ENCODE measurements at places on chromosomes 2 and 18.

GRCh38 chr2:138321458-138321857, 180.1 kb upstream of the SPOPL start:
- no peak for DNase-seq

DNA sequence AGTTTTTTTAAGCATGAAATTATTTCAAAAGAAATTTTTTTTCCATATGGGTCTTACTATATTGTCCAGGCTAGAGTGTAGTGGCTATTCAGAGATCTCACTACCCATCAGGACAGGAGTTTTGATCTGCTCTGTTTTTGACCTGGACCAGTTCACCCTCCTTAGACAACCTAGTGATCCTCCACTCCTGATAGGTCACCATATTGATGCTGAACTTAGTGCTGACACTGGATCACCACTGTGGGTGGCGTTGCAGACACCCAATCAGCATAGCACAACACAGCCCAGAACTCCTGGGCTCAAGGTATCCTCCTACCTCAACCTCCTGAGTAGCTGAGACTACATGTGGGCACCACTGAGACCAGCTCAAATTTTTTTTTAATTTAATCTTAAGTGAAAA, 8.2 kb downstream of the OLA1 start:
- DNase-seq: no peak

DNA sequence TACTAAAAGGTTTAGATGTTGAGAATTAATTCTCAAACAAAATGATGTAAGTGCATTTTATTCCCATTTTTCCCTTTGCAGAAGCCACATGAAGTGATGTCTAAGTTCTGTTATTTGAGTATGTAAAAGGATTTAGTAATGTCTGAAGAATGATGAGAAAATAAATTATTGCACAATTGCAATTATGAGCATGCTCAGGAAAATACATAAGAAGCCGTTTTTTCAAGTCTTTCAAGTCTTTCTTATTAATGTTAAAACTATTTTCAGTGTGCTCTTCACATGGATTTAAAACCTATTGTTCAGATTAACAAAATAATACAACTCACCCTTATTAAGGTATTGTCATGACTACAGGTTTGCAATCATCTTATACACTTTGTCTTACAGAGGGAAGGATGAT, 331.4 kb upstream of the NETO1 start:
- no peak for DNase-seq

- DNase-seq: no peak
Measured at GRCh38 chr18:74454279-74454751, 2.8 kb downstream of the DIPK1C start.

DNA sequence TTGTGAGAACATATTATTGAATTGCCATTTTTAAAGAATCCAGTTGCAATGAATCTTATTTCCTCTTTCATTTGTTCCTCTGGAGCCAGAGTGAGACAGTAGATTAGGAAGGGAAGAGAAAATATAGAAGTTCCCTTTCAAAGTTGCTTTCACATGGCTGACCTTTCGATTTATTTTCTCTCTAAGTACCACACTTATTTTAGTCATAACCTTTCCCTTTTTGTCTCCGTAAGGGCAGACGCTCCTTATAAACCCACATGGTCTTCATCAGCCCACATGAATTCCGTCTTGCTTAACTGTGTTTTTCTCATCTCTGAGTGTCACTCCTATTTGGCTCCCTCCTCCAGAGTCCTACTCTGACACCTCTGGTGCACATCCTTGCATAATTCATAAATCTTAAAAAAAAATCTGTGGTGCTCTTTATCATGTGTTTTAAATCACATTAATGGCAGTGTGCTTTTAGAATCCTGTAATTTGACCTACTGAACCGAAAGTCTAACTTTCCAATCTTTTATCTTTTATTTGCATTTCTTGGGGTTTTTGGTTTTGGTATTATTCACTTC, 38.5 kb upstream of the ZNF396 start:
- no peak for DNase-seq

- DNase-seq: no peak
Measured at GRCh38 chr2:230209422-230210051, 10.2 kb downstream of the SP110 start.

DNA sequence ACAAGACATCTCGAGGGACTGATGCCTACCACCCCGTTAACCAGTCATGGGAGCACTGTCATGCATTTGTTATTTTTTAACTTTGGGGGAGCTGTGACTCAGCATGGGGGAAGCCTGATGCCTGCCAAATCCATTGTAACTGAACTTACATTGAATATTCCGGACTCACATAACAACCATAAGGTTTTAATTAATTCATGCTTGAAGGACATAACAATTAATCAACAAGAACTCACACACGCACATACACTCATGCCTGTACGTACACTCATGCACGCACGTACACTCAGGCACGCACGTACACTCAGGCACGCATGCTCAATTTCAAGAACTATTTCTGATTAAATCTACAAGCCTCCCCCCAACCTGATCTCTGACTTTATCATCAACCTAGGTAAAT, 1639.1 kb downstream of the SUCLG1 start:
- no peak for DNase-seq

DNA sequence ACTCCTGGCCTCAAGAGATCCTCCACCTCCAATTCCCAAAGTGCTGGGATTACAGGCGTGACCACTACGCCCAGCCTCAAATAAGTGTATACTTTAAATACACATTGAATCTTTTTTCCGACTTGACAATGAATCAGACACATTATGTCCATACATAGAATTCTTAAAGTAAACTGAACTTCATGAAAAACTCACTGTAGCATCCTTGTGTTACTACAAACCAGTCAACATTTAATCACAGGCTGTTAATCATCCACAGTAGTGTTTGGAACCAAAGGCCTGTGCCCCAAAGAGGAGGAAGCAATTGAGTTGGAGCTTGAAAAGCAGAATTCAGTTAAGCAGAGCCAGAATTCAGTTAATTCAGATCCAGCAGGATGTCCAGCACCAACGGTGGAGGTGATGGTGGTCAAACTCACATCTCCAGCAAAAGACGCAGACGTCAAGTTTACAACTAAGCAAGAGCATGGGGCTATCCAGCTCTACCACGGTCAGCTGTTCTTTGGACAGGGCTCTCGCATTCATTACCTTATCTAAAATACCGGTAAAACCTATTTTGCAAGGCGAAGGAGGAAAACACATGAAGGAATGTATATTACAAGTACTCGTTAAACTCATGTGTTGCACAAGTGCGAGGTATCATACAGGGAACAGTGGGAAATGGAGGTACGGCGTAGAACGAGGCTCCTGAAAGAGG, 1.2 kb downstream of the SLC39A6 start:
- no peak for DNase-seq

DNA sequence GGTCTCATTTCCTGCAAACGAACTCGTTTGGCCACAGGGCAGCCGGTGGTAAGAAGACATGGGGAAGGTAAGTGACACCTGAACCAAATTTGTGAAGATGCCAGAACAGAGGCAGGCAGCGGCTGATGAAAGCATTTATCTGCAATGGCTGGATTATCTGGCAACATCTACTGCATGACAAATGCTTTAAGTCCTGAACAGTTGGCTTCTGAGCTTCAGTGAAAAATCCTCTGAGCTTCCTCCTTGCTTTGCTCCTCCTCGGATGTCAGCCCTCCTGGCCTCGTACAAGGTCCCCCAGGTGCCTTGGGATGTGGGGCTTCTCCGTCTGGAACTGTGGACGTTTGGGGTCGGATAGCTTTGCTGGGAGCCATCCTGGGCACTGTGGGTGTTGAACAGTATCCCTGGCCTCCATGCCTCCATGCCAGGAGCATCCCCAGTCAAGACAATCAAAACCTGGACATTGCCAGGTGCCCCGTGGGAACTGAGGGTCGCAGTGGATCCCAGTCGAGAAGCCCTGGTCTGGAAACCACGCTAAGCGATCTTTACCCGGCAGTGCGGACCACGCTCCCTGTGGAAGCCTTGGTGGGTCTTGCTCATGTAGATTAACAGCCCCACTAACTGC, 49.3 kb downstream of the KCNG2 start:
- DNase-seq: no peak

DNA sequence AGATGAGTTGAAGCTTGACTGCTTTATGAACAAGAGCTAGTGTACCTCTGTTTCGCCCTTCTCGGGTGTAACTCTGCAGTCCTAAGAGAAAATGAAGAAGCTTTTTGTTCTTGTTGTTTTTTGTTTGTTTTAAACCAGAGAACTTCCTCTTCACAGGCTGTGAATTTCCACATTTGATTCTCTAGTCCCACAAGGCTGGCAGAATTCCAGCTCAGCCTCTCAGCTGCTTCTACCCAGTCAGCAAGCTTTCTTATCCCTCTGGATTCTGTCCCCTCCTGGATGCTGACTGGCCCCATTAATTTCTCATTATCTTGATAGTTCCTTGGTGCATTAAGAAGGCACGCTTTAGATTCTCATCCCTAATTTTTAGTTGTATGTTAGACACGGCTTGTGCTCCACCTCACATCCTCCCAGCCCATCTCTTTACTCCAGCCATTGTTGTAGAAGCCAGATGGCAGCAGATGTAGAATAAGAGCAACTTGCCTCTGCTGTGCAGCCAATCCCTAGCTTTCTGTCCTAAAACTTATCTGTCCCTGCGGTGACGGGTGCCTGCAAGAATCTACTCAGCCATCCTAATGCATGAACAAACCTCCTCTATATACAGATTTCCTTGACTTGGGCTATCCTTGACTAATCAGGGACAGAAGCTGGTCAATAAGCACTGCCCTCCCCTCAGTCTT, 12.3 kb upstream of the RESP18 start:
- no peak for DNase-seq

All from stimulated activated CD8-positive, alpha-beta memory T cell treated with anti-CD3 and anti-CD28 coated beads, Interleukin-7, amount 100 ng/mL, for 1 hour (primary cell).